ENCODE measurements at places on chromosomes 13 and 19. TPM values are rescaled to one million over a fixed set of nuclear protein-coding genes. Genes with fewer than 3 reads are reported as not detected.

LSR gene
- total RNA-seq, result 65.5 TPM

DNA sequence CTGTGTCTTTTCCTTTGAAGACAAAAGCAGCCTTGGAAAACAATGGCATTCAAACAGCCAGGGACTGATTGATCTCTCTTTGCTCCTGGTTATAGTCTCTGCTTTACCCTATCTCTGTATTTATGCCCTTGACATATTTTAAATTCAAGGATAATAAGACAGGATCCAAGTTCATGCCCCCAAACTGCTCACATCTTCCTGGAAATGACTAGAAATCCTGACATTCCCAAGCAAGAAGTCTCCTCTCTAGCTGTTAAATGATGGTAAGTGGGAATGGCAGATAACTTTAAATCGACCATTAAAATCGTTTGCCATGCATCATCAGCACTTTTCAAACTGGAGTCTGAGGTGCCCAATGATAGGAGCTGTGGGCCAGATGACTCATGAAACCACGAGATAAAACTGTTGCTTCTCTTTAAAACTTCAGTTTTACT lies 435.6 kb downstream of the FOXO1 start:
- H3K4me3 ChIP-seq, result no peak overlapping the region
- no peak for DNase-seq
- peaks cover 10% of the 10 kb centered on the region for H3K4me1 ChIP-seq

DNA sequence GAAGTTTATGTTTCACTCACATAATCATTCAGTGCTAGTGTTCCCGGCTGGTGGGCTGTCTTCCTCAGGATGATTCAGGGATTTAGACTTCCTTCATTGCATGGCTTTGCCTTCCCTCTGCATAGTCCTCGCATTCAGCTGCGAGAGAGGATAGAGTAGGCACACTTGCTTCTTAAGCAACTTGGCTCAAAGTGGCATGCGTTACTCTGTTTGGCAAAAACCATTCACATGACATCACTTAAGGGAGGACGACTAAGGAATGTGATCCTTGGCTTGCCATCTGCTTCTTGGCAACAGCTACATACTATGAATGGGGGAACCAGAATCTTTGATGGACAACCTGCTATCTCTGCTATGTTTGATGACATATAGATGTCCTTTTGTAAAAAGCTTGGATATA lies 359.3 kb downstream of the TDRD3 start:
- peaks cover 7% of the 10 kb centered on the region for H3K4me1 ChIP-seq
- no peak for DNase-seq
- H3K36me3 ChIP-seq, result no peaks in the 10 kb centered on the region
- H3K4me3 ChIP-seq, result no peak overlapping the region
- H3K27ac ChIP-seq, result no peak overlapping the region
- no peaks in the 10 kb centered on the region for H3K27me3 ChIP-seq

GRCh38 chr13:114062341-114062740 lies 70.1 kb downstream of the RASA3 start:
- no peak for DNase-seq
- no peak overlapping the region for H3K4me3 ChIP-seq
- H3K4me1 ChIP-seq, result peaks cover 50% of the 10 kb centered on the region
- H3K36me3 ChIP-seq, result no peaks in the 10 kb centered on the region
- H3K27me3 ChIP-seq, result no peaks in the 10 kb centered on the region
- no peak overlapping the region for H3K27ac ChIP-seq

- H3K27me3 ChIP-seq, result no peaks in the 10 kb centered on the region
- H3K4me1 ChIP-seq, result no peaks in the 10 kb centered on the region
- no peak for DNase-seq
- H3K4me3 ChIP-seq, result no peak overlapping the region
Measured at GRCh38 chr19:4294389-4294788, 7.8 kb downstream of the TMIGD2 start.

DNA sequence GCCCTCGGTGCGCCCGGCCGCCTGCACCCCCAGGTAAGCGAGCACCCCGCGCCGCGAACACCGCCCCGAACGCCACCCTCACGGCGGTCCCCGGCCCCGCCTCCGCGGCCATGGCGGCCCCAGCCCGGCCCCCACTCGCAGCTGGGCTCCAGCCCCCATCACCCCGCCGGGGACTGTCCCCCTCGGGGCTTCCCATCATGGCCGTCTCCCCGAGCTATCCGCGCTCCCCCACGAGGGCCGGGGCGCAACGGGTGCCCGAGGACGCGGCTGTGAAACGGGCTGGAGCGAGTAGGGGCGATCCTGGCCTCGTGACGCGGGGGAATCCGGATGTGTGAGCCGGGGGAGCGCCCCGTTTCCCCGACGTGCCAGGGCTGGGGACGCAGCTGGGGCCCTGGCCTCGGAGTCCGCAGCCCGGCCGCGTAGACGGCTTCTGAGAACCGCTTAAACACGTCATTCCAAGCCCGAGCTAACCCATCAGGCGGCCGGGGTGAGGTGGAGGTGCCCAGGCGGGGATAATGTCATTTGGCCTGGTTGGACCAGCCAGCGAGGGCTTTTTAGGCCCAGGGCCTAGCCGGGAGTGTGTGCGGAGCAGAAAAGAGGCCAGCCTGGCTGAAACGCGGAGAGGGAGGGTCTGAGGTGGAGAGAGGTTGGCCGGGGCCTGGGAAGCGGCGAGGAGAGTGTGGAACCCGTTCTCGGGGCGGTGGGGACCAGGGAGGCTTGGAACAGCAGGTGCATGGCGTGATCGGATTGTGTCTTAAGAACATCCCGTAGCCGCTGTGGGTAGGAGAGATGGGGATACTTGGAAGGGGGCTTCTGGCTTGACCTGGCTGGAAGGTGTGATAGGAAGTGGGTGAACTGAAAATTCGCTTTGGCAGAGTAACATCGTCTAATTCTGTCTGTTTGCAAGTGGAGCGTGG lies 550 bp downstream of the CERS4 start:
- H3K36me3 ChIP-seq, result no peaks in the 10 kb centered on the region
- H3K27ac ChIP-seq, result no peak overlapping the region
- H3K27me3 ChIP-seq, result no peaks in the 10 kb centered on the region

- DNase-seq, result no peak
- no peak overlapping the region for H3K4me3 ChIP-seq
- no peak overlapping the region for H3K27ac ChIP-seq
- H3K27me3 ChIP-seq, result no peaks in the 10 kb centered on the region
- no peaks in the 10 kb centered on the region for H3K36me3 ChIP-seq
- H3K4me1 ChIP-seq, result peaks cover 6% of the 10 kb centered on the region
Measured at GRCh38 chr13:100240109-100240779, 151.4 kb downstream of the PCCA start.

DNA sequence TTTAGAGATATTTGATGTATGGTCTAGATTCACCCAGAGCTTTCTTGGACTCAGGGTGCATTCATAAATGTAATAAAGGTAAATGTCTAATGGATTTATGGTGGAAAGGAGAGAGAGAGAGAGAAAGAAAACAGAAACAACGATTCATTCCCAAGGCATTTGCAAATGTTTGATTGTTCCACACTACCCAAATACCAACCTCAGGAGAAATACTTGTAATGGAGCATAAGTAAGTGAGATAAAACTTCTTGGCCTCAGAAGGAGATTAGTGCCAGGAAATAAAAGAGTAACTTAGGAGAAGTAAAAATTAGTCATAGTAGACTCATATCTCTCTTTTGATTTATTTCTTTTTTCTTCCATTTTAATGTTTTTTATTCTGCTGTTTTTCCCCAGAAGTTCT lies 40.6 kb upstream of the DGKH start:
- no peak overlapping the region for H3K27ac ChIP-seq
- no peak overlapping the region for H3K4me3 ChIP-seq
- H3K4me1 ChIP-seq, result no peaks in the 10 kb centered on the region
- H3K36me3 ChIP-seq, result no peaks in the 10 kb centered on the region

GRCh38 chr13:81987677-81988357 lies 1646.9 kb upstream of the SPRY2 start:
- no peaks in the 10 kb centered on the region for H3K4me1 ChIP-seq
- H3K4me3 ChIP-seq, result no peak overlapping the region
- H3K27ac ChIP-seq, result no peak overlapping the region

GRCh38 chr19:38216785-38217641 lies 7.0 kb downstream of the DPF1 start:
- peaks cover under 1% of the 10 kb centered on the region for H3K27me3 ChIP-seq
- H3K36me3 ChIP-seq, result no peaks in the 10 kb centered on the region
- no peak overlapping the region for H3K4me3 ChIP-seq
- no peak overlapping the region for H3K27ac ChIP-seq
- no peaks in the 10 kb centered on the region for H3K4me1 ChIP-seq

DNA sequence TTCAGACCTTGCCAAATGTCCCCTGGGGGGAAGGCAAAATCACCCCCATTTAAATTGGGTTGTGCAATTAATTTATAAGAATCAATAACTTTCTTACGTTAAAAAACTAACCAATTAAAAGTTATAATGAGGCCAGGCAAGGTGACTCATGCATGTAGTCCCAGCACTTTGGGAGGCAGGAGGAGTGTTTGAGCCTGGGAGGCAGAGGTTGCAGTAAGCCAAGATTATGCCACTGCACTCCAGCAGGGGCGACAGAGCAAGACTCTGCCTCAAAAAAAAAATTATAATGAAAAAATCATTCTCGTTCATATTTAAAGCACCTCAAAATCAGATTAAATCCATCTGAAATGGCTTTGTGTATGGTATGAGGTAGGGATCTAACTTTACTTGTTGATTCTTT lies 18.4 kb upstream of the SIGLEC14 start:
- no peak overlapping the region for H3K4me3 ChIP-seq
- H3K4me1 ChIP-seq, result no peaks in the 10 kb centered on the region
- peaks cover 11% of the 10 kb centered on the region for H3K27me3 ChIP-seq
- no peak overlapping the region for H3K27ac ChIP-seq

Measured in adrenal gland (tissue), 19 donors.